T-cell (primary cell): ENCODE measurements at places on chromosomes 6 and 20.

- DNase-seq = no peak
These were observed 1.3 kb upstream of the MYBL2 start for GRCh38 chr20:43665466-43666176.

DNA sequence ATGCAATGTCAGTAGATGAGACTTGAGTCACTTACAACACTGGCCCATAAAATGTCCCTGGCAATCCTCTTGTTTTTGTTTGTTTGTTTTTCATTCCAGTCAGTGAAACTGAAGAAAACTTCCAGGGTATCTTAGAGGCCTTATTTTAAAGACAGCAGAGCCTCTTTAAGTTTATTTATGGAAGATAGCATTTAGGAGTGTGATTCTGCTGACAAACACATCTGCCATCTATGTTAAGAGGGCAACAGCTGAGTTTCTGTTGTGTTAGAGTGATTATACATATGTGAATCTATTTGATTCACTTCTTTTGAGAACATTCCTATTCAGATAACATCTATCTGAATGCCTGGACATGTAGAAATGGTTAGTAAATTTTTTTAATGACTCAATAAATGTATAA, 812.6 kb downstream of the TENT5A start:
- no peak for DNase-seq

GRCh38 chr20:60237981-60238380, 279.8 kb downstream of the CDH26 start:
- no peak for DNase-seq

DNA sequence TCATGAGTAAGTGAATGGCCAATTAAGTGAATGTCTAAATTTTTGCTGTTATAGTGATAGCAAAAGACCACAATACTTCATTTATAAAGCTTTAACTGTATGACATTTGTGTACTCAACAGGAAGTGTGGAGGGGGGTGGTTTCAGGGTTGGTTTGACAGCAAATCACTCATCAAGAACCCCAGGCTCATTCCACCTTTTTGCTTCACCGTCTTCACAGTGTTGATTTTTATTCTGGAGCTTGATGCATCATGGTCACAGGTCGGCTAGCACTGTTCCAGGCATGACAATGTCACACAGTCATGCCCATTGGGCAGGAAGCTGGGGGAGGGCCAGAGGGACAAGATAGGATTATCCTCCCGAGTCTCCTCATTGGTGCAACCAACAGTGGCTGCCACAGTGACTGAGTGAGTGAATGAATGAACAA, 75.0 kb downstream of the MDGA1 start:
- no peak for DNase-seq

DNA sequence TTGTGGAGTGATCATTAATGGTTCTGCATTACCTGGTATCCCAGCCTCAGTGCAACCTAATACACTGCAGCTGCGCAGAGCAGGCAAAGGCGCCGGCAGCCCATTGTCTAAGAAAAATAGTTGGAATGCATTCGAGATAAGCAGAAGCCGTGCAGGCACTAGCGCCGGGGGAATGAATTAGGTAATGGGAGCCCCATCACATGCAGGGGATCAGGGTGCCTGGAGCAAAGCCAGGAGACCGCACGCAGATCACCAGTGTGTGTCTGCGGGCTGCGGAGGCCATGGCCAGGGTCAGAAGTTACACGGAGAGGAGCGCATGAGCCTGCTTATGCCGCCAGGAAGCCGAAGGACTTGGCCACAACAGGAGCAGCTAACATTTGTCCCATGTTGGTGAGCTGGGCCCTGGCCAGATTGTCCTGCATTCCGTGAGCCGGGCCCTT, 156.8 kb downstream of the DLL1 start:
- DNase-seq = no peak
